ENCODE measurements at places on chromosomes 1 and 21. TPM values are rescaled to one million over a fixed set of nuclear protein-coding genes. Genes with fewer than 3 reads are reported as not detected.

Gene ATP6V1G3
- total RNA-seq, result not detected

Gene SELL
- total RNA-seq, result 0.20 TPM

Gene MYBPH
- not detected for total RNA-seq

Gene CRYAA
- not detected for total RNA-seq

Gene PTAFR
- total RNA-seq, result 0.21 TPM

Gene SYT6
- total RNA-seq, result 0.61 TPM

Gene P3H1
- 34.3 TPM for total RNA-seq

Gene CLK2
- 31.9 TPM for total RNA-seq

Gene HTR6
- total RNA-seq, result 0.15 TPM

Gene SLAMF7
- total RNA-seq, result 1.6 TPM

Gene NPR1
- 0.82 TPM for total RNA-seq
